Stimulated activated naive CD8-positive, alpha-beta T cell treated with anti-CD3 and anti-CD28 coated beads, Interleukin-15, Interleukin-2, amounts not matched to agents 100 U/mL and 50 U/mL, for 24 hours (primary cell): ENCODE measurements at places on chromosomes 13 and 19.

DNA sequence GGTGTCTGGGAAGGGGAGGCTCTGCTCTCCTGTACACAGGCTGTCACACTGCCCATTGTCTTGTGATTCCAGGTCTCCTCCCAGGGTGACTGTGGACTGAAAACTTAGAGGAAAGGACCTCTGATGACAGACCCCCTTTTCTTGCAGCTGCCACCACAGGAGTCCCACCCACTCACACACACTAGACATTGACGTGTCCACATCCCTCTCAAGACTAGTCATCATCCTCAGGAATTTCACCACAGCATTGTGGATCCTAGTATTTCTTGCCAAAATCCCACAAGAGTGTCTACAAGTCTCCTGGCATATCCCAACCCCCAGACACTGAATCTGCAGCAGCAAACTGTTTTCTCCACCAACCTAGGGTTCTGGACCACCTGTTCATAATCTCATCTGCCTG lies 5.3 kb downstream of the ZNF85 start:
- no peak for DNase-seq

GRCh38 chr13:102978168-102978567 lies 88.0 kb downstream of the SLC10A2 start:
- no peak for DNase-seq

DNA sequence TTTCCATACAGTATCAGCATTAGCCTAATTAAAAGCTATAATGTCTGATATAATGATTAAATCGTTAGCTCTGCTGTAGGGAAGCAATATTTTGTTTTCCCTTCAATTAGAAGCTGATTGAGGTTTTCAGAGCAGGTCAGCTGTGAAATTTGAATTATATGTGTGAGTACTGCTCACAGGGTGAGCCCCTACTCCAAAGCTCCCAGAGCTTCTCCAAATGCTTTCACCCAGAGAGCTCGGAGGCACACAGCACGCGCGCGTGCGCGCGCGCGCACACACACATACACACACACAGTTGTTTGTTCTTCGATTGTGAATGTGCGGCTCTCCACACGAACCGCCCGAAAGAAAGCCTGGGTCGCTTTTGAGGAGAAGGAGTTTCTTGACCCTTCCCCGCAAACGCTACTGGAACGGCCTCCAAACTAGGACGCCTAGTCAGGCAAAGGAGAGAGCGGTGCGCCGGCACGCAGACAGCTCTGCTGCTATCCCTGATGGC lies 4.8 kb upstream of the SOX1 start:
- DNase-seq = no peak

DNA sequence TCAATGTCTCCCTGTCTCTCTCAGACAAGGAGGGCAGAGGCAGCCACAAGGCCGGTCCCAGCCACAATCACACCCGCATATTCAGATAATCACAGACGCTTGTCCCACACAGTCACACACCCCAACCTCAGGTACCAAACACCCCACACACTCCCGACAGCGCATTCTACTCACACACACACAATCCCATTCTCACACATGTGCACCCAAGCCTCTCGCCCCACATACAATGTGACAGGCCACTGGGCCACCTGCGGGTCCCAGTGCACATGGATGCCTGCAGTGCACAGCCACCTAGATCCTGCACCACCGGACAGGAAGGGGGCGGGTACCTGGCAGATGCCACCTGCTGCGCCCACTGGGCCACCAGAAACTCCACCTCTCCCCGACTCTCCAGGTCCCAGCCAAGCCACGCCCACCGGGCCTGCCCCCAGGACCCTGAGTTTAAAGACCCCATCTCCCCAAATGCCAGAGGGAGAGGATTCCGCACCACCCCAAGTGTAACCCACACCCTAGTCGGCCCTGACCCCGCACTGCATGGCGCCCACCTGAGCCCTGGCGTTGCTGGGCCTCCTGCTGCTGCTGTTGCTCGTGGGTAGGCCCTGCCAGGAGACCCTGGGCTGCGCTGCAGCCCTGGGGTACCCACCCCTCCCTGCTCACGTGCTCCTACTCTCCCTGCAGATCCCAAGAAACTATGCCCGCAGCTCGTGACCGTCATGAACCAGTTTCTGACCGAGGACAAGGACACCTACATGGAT lies 10.6 kb downstream of the SCGB2B2 start:
- DNase-seq = no peak

GRCh38 chr13:36681894-36682624 lies 8.2 kb downstream of the SERTM1 start:
- no peak for DNase-seq

GRCh38 chr13:102911336-102911735 lies 65.5 kb downstream of the ERCC5 start:
- DNase-seq = no peak

- no peak for DNase-seq
Observed at GRCh38 chr13:44912278-44913016, 76.8 kb downstream of the NUFIP1 start.
